ENCODE measurements at places on chromosomes 5 and 9.

DNA sequence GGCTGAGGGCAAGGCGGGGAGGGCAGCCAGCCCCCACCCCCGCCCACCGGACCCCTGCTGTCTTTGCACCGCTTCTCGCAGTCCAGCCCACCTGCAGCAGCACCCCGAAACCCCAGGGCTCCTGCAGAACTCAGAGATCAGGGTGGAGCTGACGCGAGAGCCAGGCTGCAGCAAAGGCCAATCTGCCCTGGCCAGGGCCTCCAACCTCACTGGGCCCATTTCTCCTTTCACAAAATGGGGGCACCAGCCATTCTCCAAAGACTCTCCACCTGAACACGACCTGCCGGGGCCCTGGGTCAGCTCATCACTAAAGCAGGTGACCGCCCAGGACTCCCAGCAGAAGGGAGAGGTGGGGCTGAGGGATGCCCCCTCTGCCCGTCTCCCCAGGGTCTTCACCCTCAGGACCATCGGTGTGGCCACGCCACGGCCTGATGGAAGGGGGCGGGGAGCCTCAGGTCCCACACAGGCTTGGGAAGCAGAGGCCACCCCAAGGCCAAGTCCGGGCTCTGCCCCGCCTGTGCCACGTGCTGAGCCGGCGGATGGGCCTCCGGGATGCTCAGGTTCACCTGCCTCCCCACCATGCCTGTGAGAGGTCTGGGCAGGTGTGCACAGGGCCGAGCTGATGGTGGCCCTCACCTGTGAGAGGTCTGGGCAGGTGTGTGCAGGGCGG, 13.1 kb downstream of the NACC2 start:
- no peak for DNase-seq

- no peak for DNase-seq
Observed at GRCh38 chr5:37606632-37607248, 227.6 kb downstream of the WDR70 start.

GRCh38 chr5:146052780-146053179, 52.6 kb downstream of the PLAC8L1 start:
- no peak for DNase-seq

- no peak for DNase-seq
Observed at GRCh38 chr9:106753155-106753671, 109.8 kb upstream of the ZNF462 start.
